ENCODE measurements at places on chromosomes 5 and 9.
A peak's percentile ranks its signal among the peaks of the same experiment; 100 is the strongest.

DNA sequence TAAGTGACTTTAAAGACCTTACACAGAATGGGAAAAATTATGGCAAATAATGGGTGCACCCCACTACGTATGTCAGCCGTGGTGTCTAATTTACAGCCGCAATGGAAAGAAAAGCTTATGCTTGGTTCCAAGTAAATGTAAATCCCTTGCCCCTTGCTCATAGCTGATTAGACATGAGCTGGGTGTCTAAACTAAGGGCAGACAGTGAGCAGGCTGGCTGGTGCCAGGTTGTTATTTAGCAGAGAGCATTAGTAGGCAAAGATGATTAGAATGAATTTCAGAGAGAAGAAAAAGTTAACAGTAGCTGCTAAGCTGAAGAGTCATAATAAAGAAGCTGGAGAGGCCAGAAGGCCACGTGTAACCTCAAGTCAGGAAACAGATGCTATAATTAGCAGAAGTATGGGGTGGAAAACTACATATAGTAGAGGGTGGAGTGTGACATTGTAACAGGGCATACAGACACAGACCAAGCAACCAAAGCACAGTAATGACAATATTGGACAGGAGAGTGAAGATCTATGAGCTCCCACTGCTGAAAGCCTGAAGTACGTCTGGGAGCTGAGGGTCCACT, 257.7 kb downstream of the MCTP1 start:
- no peaks in the 10 kb centered on the region for H3K27me3 ChIP-seq
- no peaks in the 10 kb centered on the region for H3K36me3 ChIP-seq
- DNase-seq: no peak
- H3K4me3 ChIP-seq: no peak overlapping the region

DNA sequence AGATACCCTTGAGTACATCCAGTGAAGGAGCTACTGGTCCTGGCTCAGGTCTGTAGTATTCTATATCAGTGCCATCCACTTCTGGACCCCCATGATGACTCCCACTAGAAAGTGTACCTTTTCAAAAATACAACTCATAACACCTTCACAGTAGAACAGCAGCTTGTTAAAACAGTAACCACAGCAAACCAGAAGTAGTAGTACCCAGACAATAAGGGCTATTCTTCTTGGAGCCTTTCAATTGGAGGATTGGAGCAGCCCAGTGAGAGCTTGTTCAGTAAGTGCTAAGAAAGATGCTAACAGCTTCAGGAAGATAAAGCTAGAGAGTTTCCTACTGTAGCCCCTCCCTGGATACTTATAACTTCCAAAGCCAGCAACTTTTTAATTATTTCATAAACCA, 10.1 kb downstream of the ARL14EPL start:
- H3K36me3 ChIP-seq: no peaks in the 10 kb centered on the region
- no peak overlapping the region for H3K4me3 ChIP-seq
- H3K27ac ChIP-seq: no peak overlapping the region
- H3K4me1 ChIP-seq: no peaks in the 10 kb centered on the region

DNA sequence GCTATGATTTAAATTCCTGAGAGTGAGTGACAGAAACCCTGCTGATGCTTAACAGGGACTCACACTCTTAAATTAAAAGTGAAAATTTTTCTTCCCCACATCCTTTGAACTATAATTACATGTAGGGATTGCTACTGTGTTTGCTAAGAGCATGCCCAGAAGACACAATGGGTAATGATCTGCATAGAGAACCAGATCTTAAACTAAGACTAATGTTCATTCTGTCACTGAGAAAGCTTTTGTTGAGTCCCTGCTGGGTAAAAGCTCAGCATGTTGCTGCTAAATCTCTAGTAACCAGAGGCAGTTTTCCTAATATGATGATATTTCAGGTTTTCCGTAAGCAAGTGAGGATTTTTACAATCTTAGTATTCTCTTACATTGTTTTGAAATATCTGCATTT, 424.8 kb upstream of the SMC2 start:
- no peak for DNase-seq
- H3K4me3 ChIP-seq: no peak overlapping the region
- no peak overlapping the region for H3K27ac ChIP-seq
- no peaks in the 10 kb centered on the region for H3K36me3 ChIP-seq

GRCh38 chr5:159324102-159324755, 6.1 kb downstream of the IL12B start:
- no peaks in the 10 kb centered on the region for H3K36me3 ChIP-seq
- H3K27me3 ChIP-seq: no peaks in the 10 kb centered on the region
- no peak overlapping the region for H3K4me3 ChIP-seq
- H3K27ac ChIP-seq: no peak overlapping the region
- H3K4me1 ChIP-seq: no peaks in the 10 kb centered on the region

GRCh38 chr9:38141746-38142591, 72.9 kb upstream of the SHB start:
- DNase-seq: no peak
- H3K4me1 ChIP-seq: no peaks in the 10 kb centered on the region
- H3K27ac ChIP-seq: no peak overlapping the region

GRCh38 chr5:160357861-160358411, 12.5 kb downstream of the C1QTNF2 start:
- no peaks in the 10 kb centered on the region for H3K27me3 ChIP-seq
- H3K27ac ChIP-seq: peak overlapping the region; percentile 42
- no peak overlapping the region for H3K4me3 ChIP-seq

GRCh38 chr9:108477529-108478006, 378.2 kb downstream of the ACTL7B start:
- no peak overlapping the region for H3K4me3 ChIP-seq
- H3K4me1 ChIP-seq: peaks cover 21% of the 10 kb centered on the region
- no peak overlapping the region for H3K27ac ChIP-seq
- no peak for DNase-seq
- no peaks in the 10 kb centered on the region for H3K27me3 ChIP-seq
- H3K36me3 ChIP-seq: no peaks in the 10 kb centered on the region
